ENCODE measurements at places on chromosomes 4 and X.

DNA sequence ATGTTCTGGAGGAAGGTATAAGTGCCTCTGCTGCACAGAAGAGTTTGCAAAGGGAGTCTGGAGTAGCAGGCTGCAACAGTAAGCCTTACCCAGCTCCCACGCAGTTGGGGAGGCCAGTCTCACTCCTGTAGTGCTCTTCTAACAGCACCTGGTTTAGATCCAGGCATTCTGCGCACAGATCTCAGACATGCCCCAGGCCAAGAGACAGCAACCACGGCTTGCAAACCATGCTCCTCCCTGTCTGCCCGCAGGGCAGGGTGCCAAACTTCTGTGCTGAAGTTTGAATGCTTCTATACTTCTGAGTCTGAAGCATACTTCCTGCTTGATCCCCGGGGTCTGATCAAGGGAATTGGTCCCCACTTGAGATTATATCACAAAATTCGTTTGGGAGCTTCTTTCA lies 106.3 kb downstream of the LINC00632 start:
- DNase-seq = no peak

GRCh38 chr4:136867465-136867864 lies 664.8 kb downstream of the PCDH18 start:
- no peak for DNase-seq

- no peak for DNase-seq
These were observed 32.4 kb upstream of the PDLIM3 start for GRCh38 chr4:185567381-185568376.

GRCh38 chrX:18888281-18888680 lies 95.6 kb downstream of the PHKA2 start:
- DNase-seq = no peak

GRCh38 chr4:101191302-101192098 lies 155.8 kb downstream of the PPP3CA start:
- no peak for DNase-seq
